ENCODE measurements at places on chromosomes 2 and 18.

GRCh38 chr18:26436176-26437051, 111.9 kb downstream of the KCTD1 start:
- DNase-seq, result no peak

DNA sequence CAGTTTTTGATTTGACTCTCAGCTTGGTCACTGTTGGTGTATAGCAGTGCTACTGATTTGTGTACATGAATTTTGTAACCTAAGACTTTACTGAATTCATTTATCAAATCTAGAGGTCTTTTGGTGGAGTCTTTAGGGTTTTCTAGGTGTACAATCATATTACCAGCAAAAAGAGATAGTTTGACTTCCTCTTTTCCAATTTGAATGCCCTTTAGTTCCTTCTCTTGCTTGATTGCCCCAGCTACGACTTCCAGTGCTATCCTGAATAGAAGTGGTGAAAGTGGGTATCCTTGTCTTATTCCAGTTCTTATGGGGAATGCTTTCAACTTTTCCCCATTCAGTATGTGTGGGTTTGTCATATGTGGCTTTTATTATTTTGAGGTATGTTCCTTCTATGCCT, 312.9 kb upstream of the REV1 start:
- DNase-seq, result no peak

DNA sequence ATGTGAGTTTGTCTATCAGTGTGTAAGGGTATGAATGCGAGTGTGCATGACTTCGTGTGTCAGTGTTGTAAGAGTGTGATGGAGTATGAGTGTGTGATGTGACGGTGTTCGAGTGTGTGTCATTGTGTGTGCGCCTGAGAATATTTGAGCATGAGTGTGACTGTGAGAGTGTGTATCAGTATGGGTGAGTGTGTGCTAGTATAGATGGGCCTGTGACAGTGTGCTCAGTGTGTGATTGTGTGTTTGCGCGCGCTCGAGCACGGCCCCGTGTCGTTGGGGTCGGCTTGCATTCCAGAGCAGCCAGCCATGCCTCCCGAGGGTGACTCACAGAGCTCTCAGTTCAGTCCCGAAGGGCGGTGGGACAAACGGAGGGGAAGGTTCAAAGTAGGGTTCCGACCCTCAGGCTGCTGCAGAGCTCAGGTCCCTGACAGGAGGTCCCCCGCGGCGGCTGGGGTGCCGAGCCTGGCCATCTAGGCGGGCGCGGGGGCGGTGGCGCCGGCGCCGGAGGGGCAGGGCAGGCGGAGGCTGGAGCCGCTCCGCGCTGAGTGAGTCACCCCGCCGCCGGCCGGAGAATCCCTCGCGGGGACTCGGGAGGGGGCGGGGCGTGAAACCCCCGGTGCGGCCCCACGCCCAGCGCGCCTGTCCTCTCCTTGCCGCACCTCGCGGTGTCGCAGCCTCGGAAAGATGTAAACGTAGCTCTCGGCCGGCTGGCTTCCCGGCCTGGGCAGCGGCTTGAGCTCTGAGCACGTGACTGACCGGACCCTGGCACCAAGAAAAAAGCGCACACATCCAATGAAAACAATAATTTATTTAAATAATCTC, 3.8 kb downstream of the DLX2 start:
- DNase-seq, result no peak

DNA sequence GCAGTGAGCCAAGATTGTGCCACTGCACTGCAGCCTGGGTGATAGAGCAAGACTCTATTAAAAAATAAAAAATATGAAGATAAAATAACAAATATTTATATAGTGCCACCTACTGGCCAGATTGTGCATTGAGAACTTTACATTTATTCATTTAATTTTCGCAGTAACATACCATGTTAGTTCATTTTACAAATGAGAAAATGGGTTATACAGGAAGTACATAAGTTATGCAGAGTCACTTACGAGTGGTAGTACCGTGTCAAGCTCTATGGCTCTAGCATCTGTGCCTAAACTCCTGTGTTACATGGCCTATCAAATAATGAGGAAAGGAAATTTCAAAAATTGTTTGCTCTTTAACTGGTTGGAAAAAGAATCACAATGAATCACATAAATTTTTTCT, 27.9 kb downstream of the RIF1 start:
- DNase-seq, result no peak

DNA sequence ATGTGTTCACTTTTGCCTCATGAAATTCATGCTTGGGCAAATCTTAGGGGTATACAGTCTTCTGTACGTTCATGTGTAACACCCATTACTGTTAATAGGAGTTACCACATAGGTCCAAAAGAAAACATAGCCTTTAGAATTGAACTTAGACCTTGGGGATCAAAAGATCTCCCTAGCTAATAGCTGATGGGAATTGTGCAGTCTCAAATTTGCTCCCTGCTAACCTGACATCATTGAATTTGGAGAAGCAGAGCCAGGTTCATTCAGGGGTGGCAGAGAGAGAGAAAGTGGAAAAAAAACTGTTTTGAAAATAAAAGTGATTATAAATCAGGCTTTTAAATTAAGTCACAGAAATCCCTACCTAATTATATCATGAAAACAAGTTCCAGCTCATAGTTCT, 28.0 kb upstream of the PPP3R1 start:
- no peak for DNase-seq

DNA sequence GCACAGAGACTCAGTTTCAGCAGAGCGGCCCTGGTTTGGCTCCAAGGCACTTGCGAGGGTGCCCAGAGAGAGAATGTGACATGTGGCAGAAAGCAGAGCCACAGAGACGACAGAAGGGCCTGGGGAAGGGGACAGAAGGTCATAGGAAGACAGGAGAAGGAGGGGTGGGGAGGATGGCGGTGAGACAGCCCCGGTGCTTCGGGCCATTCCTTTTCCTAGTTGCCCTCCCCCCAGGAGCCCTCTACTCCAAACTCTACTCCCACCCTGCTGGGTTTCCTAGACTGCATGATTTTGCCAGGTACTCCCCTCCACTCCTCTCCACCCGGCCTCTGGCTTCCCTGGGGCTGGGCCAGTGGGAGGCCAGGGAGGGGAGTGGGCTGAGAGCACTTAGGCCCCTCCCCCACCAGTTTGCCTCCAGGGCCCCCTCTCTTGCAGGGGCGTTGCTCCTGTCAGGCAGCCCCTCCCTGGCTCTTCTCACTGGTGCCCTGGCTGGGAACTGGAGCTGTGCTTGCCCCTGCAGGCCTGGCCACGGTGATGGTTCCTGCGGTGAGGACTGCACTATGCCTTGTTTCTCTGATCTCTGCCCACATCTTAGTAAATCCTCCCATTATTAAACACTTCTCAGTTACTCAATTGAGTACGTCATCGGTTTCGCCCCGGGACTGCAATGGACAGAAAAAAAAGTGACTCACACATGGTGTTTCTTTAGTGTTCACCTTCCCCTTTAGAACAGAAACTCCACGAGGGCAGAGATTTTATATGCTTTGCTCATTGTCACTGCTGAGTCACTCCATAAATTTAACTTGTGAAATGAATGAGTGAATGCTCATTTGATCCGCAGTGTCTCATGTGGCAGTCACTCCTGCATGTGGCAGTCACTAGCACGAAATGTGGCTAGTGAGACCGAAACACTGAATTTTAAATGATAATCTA, 58.7 kb upstream of the SP3 start:
- no peak for DNase-seq

DNA sequence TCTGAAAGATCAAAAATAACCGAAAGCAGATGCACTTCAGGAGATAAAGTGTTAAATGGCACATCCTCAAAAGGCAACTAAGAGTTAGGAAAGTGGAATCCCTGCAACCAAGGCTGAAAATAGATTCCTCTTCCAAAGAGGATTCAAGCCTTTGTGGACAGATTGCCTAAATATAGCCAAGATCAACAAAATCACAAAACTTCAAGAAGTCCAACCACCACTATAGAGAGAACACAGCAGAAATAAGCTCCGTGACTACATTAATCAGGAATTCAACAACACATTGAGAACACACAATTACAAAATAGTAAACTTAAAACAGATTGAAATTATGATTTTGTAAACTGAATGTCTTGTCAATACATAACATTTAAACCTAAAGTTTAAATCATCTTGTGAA, 165.7 kb downstream of the LNPK start:
- DNase-seq, result no peak

GRCh38 chr2:106161938-106162820, 31.9 kb downstream of the UXS1 start:
- no peak for DNase-seq

GRCh38 chr18:23331091-23331920, 121.8 kb upstream of the RIOK3 start:
- no peak for DNase-seq
